Keratinocyte (primary cell): ENCODE measurements at places on chromosomes 12 and 14. TPM values are rescaled to one million over a fixed set of nuclear protein-coding genes. Genes with fewer than 3 reads are reported as not detected.

- H3K27ac ChIP-seq = no peak overlapping the region
- H3K4me3 ChIP-seq = no peak overlapping the region
- H3K27me3 ChIP-seq = no peaks in the 10 kb centered on the region
- H3K36me3 ChIP-seq = peaks cover 14% of the 10 kb centered on the region
- H3K4me1 ChIP-seq = no peaks in the 10 kb centered on the region
- no peak for DNase-seq
Measured at GRCh38 chr12:15987696-15988095, 76.6 kb downstream of the DERA start.

DNA sequence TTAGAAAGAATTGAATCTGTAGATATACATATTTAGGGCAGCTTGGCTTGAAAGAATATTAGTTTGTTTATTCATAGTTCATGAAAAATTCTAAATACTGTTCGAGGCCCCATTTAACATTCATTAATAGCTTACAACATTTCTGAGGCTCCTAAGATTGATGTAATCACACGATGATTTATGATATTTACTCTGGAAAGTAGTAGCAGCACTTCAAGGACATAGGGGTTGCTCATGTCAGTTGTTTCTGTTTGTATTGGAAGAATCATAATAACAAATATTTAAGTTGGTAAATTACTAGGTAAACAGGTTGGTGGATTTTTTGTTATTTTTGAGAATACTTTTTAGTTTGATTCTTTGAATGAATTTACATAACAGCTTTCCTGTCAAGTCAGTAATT lies 30.4 kb downstream of the CAND1 start:
- H3K4me3 ChIP-seq = no peak overlapping the region
- peaks cover 3% of the 10 kb centered on the region for H3K4me1 ChIP-seq

GRCh38 chr12:52390739-52391617 lies 5.5 kb upstream of the KRT84 start:
- H3K27me3 ChIP-seq = no peaks in the 10 kb centered on the region
- H3K27ac ChIP-seq = peak overlapping the region; percentile 48
- peak overlapping the region; percentile 4 for H3K4me3 ChIP-seq
- no peaks in the 10 kb centered on the region for H3K36me3 ChIP-seq

DNA sequence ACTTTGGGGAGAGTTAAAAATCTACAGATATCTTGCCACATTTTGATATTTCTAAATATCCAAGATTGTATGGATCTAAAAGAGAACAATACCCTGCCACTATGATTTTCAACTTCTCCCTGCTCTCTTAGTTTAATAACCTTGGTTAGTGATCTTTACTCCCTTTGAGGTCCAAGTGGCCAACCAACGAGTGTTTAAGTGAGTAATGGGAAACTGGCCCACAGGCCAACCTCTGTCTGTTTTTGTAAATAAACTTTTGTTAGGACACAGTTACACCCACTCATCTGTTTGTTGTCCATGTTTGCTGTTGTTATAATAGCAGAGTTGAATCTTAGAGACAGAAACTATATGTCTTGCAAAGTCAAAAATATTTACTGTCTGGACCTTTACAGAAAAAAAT lies 30.9 kb upstream of the NKX2-1 start:
- DNase-seq = no peak
- no peaks in the 10 kb centered on the region for H3K27me3 ChIP-seq
- no peaks in the 10 kb centered on the region for H3K36me3 ChIP-seq
- H3K4me1 ChIP-seq = no peaks in the 10 kb centered on the region
- H3K27ac ChIP-seq = no peak overlapping the region
- H3K4me3 ChIP-seq = no peak overlapping the region

GRCh38 chr14:58805605-58806409 lies 168.0 kb downstream of the DACT1 start:
- no peaks in the 10 kb centered on the region for H3K27me3 ChIP-seq
- no peak overlapping the region for H3K27ac ChIP-seq
- no peaks in the 10 kb centered on the region for H3K36me3 ChIP-seq
- no peak for DNase-seq

- H3K4me1 ChIP-seq = no peaks in the 10 kb centered on the region
- no peak overlapping the region for H3K4me3 ChIP-seq
- H3K36me3 ChIP-seq = no peaks in the 10 kb centered on the region
- no peaks in the 10 kb centered on the region for H3K27me3 ChIP-seq
- no peak for DNase-seq
- no peak overlapping the region for H3K27ac ChIP-seq
Measured at GRCh38 chr12:94362653-94363052, 97.0 kb downstream of the CEP83 start.

DNA sequence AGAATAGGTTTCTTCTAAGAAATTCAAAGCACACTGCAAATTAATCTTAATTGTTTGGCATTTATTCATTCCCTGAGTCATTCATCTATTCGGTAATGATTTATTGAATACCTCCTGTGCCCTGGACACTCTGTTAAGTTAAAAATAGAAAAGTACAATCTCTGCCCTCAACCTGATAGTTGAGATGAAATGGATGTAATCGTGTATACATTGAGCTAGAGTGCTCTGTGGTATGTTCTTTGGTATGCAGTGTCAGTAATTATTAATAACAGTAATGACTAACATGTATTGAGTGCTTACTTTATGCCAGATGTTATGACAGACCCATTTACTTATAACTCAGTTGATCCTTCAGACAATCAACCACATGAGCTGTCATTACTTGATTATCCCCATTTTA lies 47.6 kb downstream of the UTP20 start:
- no peak overlapping the region for H3K27ac ChIP-seq
- no peaks in the 10 kb centered on the region for H3K27me3 ChIP-seq
- no peaks in the 10 kb centered on the region for H3K4me1 ChIP-seq
- H3K36me3 ChIP-seq = peaks cover 21% of the 10 kb centered on the region
- no peak for DNase-seq

DNA sequence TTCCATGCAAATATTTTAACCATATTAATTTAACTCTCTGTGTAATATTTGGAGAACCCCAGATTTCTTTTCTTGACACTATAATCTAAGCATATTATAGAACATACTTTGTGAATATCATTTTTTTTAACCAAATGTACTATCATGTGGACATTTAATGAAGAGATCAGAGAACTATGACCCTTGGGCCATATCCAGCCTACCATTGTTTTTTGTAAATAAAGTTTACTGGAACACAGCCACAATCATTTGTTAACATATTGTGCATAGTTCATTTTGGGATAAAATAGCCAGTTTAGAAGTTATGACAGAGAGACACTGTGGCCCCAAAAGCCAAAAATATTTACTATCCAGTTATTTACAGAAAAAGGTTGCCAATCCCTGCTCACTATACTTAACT lies 338.2 kb downstream of the TMEM117 start:
- H3K4me1 ChIP-seq = no peaks in the 10 kb centered on the region
- no peak overlapping the region for H3K27ac ChIP-seq
- H3K4me3 ChIP-seq = no peak overlapping the region
- no peak for DNase-seq

DNA sequence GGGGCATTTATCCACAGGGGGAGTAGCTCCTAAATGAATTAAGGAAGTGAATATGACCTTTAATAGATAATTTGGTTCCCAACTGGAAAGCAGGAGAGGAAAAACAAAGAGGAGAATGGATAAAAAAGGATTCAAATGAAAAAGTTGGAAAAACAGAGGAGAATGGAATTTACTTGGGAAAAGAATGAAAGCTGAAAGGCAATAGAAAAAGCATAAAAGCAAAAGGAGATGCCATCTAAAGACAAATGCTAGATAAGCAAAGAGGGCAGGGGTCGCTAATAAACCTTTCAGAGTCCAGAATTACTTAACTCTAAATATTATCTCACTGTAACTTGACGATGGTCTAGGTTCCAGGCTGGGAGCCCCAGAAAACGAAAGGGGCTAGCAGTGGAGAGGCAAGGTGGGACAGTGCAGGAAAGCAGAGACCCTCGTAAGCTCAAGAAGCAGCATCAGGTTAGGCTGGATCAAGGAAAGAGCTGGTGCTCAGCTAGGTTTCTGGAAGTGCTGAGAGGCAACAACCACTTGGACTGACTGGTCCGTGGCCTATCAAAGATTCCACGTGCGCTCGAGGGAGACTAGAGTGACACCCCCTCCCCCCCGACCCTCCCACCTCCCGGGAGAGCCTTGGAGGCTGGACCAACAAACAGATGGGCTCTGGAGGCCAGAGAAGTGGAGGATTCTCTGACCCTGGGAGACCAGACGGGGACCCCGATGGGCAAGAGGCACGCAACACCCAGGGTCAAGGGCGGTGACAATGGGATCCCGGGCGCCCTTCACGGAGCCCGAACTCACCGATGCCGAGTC lies 1.2 kb downstream of the SLC2A13 start:
- H3K27ac ChIP-seq = no peak overlapping the region
- peaks cover 19% of the 10 kb centered on the region for H3K4me1 ChIP-seq
- H3K4me3 ChIP-seq = peak overlapping the region; percentile 66
- no peak for DNase-seq
- no peaks in the 10 kb centered on the region for H3K27me3 ChIP-seq

Gene CLEC9A
- polyA plus RNA-seq = not detected in 3 replicates

Gene PCED1B
- 3.1 to 3.7 TPM (median 3.2 TPM) in 3 replicates for polyA plus RNA-seq

Gene BCL2L14
- polyA plus RNA-seq = not detected in 3 replicates

Gene PTPRQ
- polyA plus RNA-seq = 0.01 to 0.08 TPM in 2 of 3 replicates, not detected in the other

Gene SMIM41
- not detected in 3 replicates for polyA plus RNA-seq

Gene AMN
- 0.14 to 0.31 TPM (median 0.22 TPM) in 3 replicates for polyA plus RNA-seq
